Heart left ventricle (tissue), 16 donors: ENCODE measurements at places on chromosomes 5 and 9.

DNA sequence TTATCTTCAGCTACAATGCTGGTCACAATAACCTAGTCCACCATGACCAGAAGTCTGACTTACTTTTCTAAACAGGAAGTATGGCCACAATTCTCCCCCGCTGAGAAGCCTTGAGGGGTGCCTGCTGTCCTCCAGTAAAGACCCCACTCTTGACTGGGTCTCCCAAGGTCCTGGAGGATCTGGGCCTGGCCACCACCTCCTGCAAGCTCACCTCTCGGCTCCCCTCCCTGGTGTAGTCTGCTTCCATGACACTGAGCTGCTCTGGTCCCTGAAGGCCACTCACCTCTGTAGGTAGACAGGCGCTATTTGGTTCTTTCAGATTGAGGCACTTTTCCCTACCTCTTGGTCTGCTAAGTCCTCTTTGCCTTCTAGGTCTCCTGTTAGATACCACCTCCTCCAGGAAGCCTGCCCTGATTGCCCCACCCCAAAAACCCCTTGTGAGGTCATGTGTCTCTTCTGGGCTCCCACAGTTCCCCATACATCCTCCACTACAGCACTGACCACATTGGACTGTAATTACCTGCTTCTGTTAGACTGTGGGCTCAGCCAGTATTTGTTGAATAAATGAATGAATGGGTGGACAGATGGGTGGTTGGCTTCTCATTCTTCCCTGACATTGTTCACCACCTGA, 62.6 kb upstream of the IER5L start:
- DNase-seq, result no peak

DNA sequence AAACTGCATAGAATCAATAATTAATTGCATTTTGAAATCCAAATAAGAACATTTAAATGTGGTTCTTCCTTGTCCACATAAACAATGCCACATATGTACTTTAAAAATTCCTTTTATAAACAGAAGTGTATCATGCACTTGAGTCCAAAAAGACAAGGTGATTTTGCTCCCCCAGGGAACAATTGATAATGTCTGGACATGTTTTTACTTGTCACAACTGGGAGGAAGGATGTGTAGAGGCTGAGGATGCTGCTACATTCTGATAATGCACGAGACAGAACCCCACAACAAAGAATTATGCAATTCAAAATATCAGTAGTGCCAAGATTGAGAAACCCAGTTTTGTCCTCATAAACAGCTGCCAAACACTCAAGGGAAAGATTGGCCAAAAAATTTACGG, 181.1 kb upstream of the ISL1 start:
- DNase-seq, result no peak

GRCh38 chr5:57834829-57835608, 352.4 kb upstream of the ACTBL2 start:
- no peak for DNase-seq

DNA sequence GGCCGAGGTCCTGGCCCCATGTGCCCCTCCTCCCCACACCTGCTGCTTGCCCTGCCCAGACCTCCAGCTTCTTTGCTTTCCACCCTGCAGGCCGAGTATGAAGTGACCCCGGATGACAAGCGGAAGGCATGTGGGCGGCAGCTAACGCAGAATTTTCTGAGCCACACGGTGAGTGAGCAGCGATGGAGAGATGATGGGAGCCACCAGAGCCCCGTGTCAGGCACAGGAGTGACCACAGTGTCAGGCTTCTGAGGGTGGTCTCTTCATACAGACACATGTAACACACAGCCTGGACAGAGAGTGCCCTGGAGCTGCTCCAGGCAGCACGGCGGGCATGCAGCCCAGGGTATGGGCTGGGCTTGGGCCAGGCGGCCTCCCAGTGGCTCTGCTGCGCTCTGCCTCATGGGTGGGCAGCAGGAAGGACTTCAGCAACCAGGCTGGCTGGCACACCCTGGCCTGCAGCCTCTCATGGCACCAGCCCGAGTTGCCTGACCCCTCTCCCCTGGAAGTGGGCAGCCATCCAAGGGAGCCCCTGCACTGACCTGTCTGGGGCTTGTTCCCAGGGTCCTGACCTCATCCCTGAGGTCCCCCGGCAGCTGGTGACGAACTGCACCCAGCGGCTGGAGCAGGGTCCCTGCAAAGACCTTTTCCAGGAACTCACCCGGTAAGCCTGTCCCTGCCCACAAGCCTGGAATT, 5.8 kb downstream of the GRK6 start:
- peak; percentile 52 for DNase-seq

GRCh38 chr5:172659909-172660628, 19.0 kb downstream of the NEURL1B start:
- peak; percentile 97 for DNase-seq

GRCh38 chr9:134173127-134174072, 9.0 kb upstream of the RNU6ATAC start:
- DNase-seq, result peak; percentile 51

DNA sequence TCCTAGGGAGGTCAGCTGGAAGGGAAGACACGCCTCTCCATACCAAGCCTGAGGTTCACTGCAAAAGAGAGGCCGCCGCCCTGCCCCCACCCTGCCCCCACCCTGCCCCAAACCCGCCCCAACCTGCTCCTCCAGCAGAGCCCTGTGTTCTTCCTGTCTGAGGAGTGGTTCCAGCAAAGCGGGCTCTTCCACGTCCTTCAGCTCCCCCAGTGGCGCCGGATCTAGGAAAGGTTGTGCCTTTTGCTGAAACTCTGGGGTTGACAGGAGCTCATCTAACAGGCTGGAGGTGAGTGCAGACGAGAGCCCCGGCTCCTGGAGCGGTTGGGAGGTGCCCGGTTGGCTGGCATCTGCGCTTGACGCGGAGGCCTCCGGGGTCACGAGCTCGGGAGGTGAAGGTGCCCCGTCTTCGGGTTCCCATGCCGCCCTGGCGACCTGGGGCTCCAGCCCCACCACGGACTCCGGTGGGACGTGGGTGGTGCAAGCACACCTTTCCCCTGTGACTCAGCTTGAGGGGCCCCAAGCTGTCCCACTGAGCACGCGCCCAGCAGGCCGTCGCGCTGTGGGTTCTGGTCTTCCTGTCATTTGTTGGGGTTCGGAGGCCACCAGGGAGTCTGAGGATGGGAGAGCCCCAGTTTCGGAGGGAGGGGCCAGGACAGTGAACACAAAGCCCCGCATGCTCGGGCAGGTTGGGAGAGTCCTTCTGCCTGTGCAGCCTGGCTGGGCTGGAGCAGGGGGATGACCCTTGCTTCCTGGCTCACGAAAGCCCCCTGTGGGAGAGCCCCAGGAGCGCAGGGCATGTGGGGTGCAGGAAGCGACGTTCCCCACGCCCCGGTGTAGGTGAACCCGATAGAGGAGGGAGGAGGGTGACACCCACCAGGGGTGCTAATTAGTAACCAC, 1467.1 kb downstream of the FOXD4L5 start:
- DNase-seq, result peak; percentile 85

- DNase-seq, result peak; percentile 75
These were observed 69.0 kb upstream of the GGTA1 start for GRCh38 chr9:121568343-121569265.
